ENCODE measurements at places on chromosomes 13 and 19.

DNA sequence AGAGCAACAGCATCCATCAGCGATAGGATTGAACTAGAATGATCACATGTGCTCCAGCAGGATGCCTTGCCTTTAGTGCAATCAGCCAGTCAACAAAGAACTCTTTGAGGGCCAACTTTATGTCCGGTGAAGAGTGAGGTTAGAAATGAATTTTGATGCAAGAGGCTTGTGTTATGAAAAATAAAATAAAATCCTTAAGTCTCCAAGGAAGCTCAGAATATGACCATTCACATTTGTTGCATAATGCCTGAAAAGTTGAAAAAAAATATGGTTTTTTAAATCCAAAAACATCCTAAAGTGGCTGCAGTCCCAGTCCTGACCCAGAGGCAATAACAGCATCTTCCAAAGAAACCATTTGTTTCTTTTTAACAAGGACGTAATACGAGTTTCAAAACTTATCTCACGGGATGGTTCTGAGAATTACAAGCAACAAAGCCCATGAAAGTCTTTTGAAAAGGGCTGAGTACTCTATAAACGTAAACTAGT lies 61.3 kb downstream of the DCLK1 start:
- no peaks in the 10 kb centered on the region for H3K36me3 ChIP-seq
- no peak for DNase-seq
- H3K27me3 ChIP-seq: no peaks in the 10 kb centered on the region
- no peak overlapping the region for H3K4me3 ChIP-seq
- no peak overlapping the region for H3K27ac ChIP-seq
- no peaks in the 10 kb centered on the region for H3K4me1 ChIP-seq

DNA sequence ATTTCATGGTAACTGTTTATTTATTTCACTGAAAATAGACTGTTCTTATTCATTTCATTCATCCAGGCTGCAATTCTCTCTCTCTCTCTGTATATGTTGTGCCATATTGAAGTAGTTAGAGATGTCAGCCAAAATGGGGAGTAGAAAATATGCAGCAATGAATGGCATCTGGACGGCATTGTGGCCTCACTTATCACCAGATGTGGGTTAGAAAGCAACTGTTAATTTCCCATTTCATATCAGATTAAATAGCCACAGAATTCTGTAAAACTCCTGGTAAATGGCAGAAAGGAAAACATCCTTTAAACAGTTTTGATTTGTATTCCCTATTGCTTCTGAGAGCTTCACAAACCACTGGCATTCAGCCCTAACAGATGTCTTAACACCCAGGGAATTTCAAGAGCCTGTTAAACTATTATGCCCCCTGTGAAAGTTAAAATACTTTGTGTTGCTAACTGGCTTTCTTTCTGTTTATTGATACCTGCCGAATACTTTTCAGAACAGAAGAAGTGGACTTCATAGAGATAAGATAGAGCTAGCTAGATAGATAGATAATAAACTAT lies 1763.3 kb upstream of the MIR17HG start:
- no peaks in the 10 kb centered on the region for H3K27me3 ChIP-seq
- H3K4me3 ChIP-seq: no peak overlapping the region
- no peaks in the 10 kb centered on the region for H3K36me3 ChIP-seq
- no peaks in the 10 kb centered on the region for H3K4me1 ChIP-seq
- H3K27ac ChIP-seq: no peak overlapping the region
- DNase-seq: no peak

GRCh38 chr13:22126433-22127021 lies 455.7 kb downstream of the FGF9 start:
- H3K4me3 ChIP-seq: no peak overlapping the region
- H3K36me3 ChIP-seq: peaks cover 2% of the 10 kb centered on the region
- no peak overlapping the region for H3K27ac ChIP-seq

- DNase-seq: no peak
- H3K4me3 ChIP-seq: no peak overlapping the region
- peaks cover 6% of the 10 kb centered on the region for H3K36me3 ChIP-seq
- no peak overlapping the region for H3K27ac ChIP-seq
- no peaks in the 10 kb centered on the region for H3K27me3 ChIP-seq
Measured at GRCh38 chr13:40169476-40169875, 497.0 kb downstream of the FOXO1 start.

GRCh38 chr13:31950111-31950815 lies 81.3 kb upstream of the FRY start:
- no peak for DNase-seq
- no peak overlapping the region for H3K27ac ChIP-seq

GRCh38 chr13:102033857-102034331 lies 368.0 kb downstream of the FGF14 start:
- H3K36me3 ChIP-seq: no peaks in the 10 kb centered on the region
- no peak overlapping the region for H3K4me3 ChIP-seq
- no peak overlapping the region for H3K27ac ChIP-seq
- DNase-seq: no peak
- no peaks in the 10 kb centered on the region for H3K27me3 ChIP-seq
- no peaks in the 10 kb centered on the region for H3K4me1 ChIP-seq

DNA sequence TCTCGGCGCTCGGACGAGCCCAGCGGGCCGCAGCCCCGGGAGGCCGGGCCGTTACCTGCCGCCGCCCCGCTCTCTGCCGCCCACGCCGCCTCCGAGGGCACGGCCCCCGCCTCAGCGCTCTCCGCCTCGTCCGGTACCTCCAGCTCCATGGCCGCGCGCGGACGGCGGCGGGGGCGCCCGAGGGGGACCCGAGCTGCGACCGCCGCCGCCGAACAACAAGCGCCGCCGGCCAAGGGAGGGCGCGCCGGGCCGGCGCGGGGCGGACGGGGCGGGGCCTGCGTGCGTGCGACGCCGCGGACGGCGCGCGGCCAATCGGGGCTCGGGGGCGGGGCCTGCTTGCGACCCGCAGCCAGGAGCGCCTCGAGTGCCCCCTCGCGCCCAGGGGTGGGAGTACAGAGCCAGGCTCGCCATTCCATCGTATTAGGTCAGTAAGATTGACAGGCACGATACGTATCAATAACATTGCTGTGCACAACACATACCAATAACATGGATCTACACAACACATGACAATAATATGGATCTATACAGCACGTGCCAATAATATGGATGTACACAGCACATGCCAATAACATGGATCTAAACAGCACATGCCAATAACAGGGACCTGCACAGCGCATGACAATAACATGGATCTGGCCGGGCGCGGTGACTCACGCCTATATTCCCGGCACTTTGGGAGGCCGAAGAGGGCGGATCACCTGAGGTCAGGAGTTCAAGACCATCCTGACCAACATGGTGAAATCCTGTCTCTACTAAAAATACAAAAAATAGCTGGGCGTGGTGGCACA lies at the start of gene PIP5K1C:
TSS of gene PIP5K1C (minus strand) at position 227 of the 791 bp plus-strand sequence. CDS start at position 149, 78 bp downstream.
- DNase-seq: peak; percentile 92
- no peaks in the 10 kb centered on the region for H3K36me3 ChIP-seq
- H3K4me3 ChIP-seq: peak within 1 kb of the TSS; percentile 85
- peak within 1 kb of the TSS; percentile 79 for H3K27ac ChIP-seq
- H3K4me1 ChIP-seq: peaks cover 20% of the 10 kb centered on the region
- H3K27me3 ChIP-seq: no peaks in the 10 kb centered on the region

- H3K4me1 ChIP-seq: peaks cover 66% of the 10 kb centered on the region
- H3K4me3 ChIP-seq: peak overlapping the region; percentile 94
- H3K36me3 ChIP-seq: peaks cover 37% of the 10 kb centered on the region
- peak overlapping the region; percentile 98 for H3K27ac ChIP-seq
Measured at GRCh38 chr19:35002037-35002535, 2.0 kb downstream of the GRAMD1A start.

GRCh38 chr19:15584541-15585115 lies 30.4 kb upstream of the CYP4F8 start:
- peak; percentile 85 for DNase-seq
- peaks cover 7% of the 10 kb centered on the region for H3K27me3 ChIP-seq

- no peaks in the 10 kb centered on the region for H3K4me1 ChIP-seq
- no peak overlapping the region for H3K27ac ChIP-seq
- H3K27me3 ChIP-seq: no peaks in the 10 kb centered on the region
- H3K36me3 ChIP-seq: no peaks in the 10 kb centered on the region
Measured at GRCh38 chr19:16917401-16917800, 28.6 kb downstream of the F2RL3 start.

- peaks cover 15% of the 10 kb centered on the region for H3K4me1 ChIP-seq
- H3K27ac ChIP-seq: peak overlapping the region; percentile 92
- DNase-seq: no peak
Measured at GRCh38 chr19:4456476-4456842, 1.1 kb downstream of the UBXN6 start.

GRCh38 chr13:74867460-74867859 lies 614.5 kb downstream of the TBC1D4 start:
- H3K4me3 ChIP-seq: no peak overlapping the region
- H3K36me3 ChIP-seq: no peaks in the 10 kb centered on the region
- H3K4me1 ChIP-seq: no peaks in the 10 kb centered on the region
- no peak for DNase-seq
- no peaks in the 10 kb centered on the region for H3K27me3 ChIP-seq

DNA sequence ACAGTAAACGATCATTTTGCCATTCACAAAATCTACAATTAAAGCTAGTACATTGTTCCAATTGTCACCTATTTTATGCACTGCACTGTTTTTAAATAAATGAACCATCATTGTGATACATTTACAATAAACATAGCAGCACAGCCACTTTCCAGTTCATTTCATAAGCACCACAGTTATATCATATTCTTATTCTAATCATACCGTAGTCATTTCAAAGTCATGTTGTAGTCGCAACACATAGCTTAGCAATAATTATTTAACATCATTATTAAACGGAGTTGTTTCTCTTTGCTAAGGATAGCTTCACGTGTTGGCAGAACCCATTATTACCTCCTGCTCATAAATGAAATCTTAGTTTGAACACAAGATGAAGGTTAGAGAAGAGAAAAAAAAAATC lies 2.2 kb upstream of the PCDH9 start:
- H3K27me3 ChIP-seq: peaks cover 37% of the 10 kb centered on the region
- H3K4me1 ChIP-seq: peaks cover 8% of the 10 kb centered on the region
- H3K4me3 ChIP-seq: no peak overlapping the region
- DNase-seq: no peak
- H3K36me3 ChIP-seq: no peaks in the 10 kb centered on the region
- H3K27ac ChIP-seq: no peak overlapping the region

- peaks cover 74% of the 10 kb centered on the region for H3K36me3 ChIP-seq
- H3K27ac ChIP-seq: peak overlapping the region; percentile 98
- peak; percentile 13 for DNase-seq
- H3K4me3 ChIP-seq: peak overlapping the region; percentile 91
- H3K27me3 ChIP-seq: no peaks in the 10 kb centered on the region
Measured at GRCh38 chr19:58305932-58306323, 751 bp downstream of the ERVK3-1 start.

DNA sequence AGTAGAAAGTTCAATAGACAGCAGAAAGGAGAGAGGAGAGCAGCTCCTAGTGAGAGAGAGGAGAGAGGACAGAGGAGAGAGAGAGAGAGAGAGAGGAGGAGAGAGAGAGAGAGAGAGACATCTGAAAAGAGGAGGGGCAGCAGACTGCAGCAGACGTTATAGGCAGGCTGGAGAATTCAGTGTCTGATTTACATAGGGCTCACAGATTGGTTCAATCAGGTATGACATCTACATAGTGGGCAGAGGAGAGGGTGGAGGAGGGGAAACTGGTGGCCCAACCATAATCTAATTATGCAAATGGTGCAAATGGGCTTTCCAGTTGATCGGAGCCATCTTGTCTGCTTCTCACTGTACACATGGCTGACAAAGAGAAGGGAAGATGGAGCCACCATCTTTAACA lies 221.3 kb upstream of the TRPC4 start:
- no peaks in the 10 kb centered on the region for H3K4me1 ChIP-seq
- no peak overlapping the region for H3K4me3 ChIP-seq
- no peaks in the 10 kb centered on the region for H3K36me3 ChIP-seq

Measured in activated CD4-positive, alpha-beta T cell treated with anti-CD3 and anti-CD28 coated beads, Interleukin-2, amount 10 ng/mL, durations not matched to agents 7 days and 5 days (primary cell).